Peyer's patch (tissue), 4 donors: ENCODE measurements at places on chromosomes 12 and 14.

GRCh38 chr14:101033446-101034165, 130.1 kb upstream of the RTL1 start:
- H3K27ac ChIP-seq: no peak overlapping the region
- H3K27me3 ChIP-seq: no peaks in the 10 kb centered on the region
- H3K36me3 ChIP-seq: no peaks in the 10 kb centered on the region
- H3K4me3 ChIP-seq: no peak overlapping the region
- DNase-seq: peak; percentile 23

DNA sequence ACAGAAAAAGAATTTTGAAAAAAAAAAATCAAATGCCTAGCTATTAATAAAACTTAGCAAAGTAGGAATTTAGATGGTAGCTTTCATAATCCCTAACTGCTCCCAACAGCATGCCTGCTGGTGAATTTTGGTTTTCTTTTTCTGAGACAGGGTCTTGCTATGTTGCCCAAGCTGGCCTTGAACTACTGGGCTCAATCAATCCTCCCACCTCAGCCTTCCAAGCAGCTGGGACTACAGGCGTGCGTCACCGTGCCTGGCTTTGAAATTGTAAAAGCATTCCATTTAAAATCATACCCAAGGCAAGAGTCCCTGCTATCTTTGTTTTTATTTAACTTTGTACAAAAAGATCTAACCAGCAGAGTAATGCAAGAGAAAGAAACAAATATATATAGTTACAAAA, 20.7 kb downstream of the FBXO21 start:
- H3K4me3 ChIP-seq: no peak overlapping the region
- no peak overlapping the region for H3K27ac ChIP-seq
- no peak for DNase-seq
- H3K27me3 ChIP-seq: no peaks in the 10 kb centered on the region

DNA sequence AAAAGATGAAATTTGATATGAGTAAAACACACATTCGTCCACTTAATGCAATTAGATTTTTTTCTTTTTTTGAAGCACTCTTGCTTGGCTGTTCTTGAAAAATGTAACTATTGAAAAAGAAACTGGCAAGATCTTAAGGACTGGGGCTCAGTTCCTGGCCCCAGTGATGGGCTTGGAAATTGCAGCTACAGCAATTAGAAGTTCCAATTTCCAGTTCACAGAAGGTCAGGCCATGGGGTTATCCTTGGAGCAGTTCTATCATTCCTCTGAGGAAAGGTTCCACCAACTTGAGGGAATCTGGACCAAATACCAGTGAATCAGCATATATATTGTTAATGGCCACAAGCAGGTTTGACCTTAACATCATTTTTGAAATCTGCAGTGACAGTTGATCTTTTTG, 18.9 kb downstream of the IGF1 start:
- no peak for DNase-seq
- no peaks in the 10 kb centered on the region for H3K4me1 ChIP-seq
- H3K36me3 ChIP-seq: no peaks in the 10 kb centered on the region
- no peaks in the 10 kb centered on the region for H3K27me3 ChIP-seq

- H3K36me3 ChIP-seq: no peaks in the 10 kb centered on the region
- no peaks in the 10 kb centered on the region for H3K27me3 ChIP-seq
- DNase-seq: no peak
- H3K4me3 ChIP-seq: no peak overlapping the region
- peaks cover 37% of the 10 kb centered on the region for H3K4me1 ChIP-seq
- no peak overlapping the region for H3K27ac ChIP-seq
These were observed 112.7 kb downstream of the SCARB1 start for GRCh38 chr12:124750787-124751471.

DNA sequence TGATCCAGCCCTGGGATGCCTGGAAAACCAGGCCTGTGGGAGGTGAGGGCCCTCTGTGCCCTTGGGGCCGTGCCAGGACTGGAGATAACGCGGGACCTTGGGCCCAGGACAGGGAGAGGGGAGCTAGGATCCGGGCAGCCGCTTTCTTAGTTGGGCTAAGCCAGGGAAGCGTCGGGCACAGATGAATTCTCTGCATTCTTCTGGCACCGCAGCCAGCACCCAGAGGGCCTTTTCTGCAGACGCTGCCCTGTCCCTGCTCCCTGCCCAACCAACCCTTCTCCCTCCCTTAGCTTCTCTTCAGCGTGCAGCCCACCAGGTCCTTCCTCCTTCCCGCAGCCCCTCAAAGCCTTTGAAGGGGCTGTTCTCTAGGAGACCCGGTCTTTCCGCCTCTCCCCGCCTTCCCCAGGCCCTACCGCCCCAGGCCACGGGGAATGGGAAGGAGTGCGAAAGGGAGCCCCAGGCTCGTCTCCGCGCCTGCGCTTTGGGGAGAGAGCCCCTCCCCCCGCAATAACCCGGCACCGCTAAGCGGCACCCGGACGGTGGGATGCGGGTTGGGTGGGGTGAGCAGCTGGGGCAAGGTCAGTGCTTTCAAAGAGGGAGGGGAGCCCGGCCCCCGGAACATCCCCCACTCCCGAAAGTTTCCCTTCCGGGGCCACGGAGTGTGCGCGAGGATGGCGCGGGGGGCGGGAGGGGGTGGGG, 663 bp downstream of the NCKAP5L start:
- no peaks in the 10 kb centered on the region for H3K27me3 ChIP-seq
- peak; percentile 43 for DNase-seq
- H3K27ac ChIP-seq: peak overlapping the region; percentile 89
- no peaks in the 10 kb centered on the region for H3K36me3 ChIP-seq

DNA sequence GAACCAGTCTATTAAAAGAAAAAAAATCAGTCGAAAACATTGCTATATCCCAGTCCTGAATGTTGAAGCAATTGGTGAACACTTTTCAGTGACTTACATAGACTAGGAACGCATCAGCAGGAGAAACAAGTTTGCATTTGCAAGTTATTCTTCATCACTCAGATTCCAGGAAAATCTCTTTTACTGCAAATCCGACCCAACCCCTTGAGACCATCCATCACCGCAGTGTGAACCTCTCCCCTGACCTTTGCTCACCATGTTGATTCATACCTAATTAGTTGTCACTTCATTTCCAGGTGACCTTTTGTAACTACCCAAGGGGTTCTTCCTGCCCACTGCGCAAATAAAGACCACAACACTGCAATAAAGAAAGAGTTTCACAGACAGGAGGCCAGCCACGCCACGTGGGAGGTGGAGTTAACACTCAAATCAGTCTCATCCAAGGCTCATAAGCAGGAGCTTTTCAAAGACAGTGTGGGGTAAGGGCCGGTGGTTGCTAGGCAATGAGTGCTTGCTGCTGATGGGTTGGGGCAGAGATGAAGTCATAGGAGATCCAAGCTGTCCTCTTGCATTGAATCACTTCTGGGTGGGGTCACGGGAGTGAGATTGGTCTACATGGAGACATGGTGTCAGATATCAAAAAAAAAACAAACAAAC, 241.3 kb upstream of the TMEM132C start:
- no peaks in the 10 kb centered on the region for H3K36me3 ChIP-seq
- H3K4me1 ChIP-seq: peaks cover 9% of the 10 kb centered on the region
- no peak overlapping the region for H3K4me3 ChIP-seq
- no peaks in the 10 kb centered on the region for H3K27me3 ChIP-seq
- H3K27ac ChIP-seq: no peak overlapping the region

DNA sequence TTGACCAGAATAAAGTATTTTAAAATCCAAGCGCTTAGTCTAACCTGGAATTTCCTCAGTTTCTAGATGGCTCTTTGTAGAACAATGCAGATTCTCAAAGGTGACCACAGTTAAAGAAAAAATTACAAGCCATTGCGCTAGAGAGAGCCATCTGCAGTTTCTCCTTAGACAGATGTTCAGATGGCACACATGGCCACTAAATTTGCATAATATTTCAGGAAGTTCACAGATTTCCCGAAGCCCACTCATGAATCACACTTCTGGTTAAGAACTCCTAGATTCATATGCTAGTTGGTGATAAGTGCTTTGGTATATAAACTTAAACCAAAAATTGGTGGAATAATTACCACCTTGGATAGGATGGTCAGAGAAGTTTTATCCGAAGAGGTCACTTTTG, 749 bp downstream of the AKAP3 start:
- H3K4me1 ChIP-seq: peaks cover 8% of the 10 kb centered on the region
- DNase-seq: no peak
- H3K36me3 ChIP-seq: no peaks in the 10 kb centered on the region
- no peaks in the 10 kb centered on the region for H3K27me3 ChIP-seq
- H3K27ac ChIP-seq: peak overlapping the region; percentile 84

DNA sequence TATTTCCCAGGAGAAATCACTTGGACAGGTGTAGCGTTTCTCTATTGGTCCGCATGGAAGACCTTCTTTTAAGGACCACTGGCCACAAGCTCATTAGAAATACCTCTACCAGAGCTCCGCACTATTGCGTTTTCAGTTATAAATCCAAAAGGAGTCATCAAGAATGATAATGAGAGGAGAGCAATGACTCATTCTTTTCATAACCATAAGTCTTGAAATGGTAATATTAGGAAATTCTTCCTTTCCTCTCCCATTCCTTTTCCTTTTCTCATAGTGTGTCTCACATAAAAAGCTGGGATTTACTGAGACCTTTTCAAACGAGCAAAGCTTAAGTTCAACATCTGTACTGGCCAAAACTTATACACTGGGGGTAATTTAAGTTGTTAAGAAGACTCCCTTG, 215.7 kb downstream of the CPNE8 start:
- H3K27me3 ChIP-seq: no peaks in the 10 kb centered on the region
- no peak for DNase-seq
- no peaks in the 10 kb centered on the region for H3K36me3 ChIP-seq
- H3K4me3 ChIP-seq: no peak overlapping the region
- H3K4me1 ChIP-seq: no peaks in the 10 kb centered on the region
- H3K27ac ChIP-seq: no peak overlapping the region

DNA sequence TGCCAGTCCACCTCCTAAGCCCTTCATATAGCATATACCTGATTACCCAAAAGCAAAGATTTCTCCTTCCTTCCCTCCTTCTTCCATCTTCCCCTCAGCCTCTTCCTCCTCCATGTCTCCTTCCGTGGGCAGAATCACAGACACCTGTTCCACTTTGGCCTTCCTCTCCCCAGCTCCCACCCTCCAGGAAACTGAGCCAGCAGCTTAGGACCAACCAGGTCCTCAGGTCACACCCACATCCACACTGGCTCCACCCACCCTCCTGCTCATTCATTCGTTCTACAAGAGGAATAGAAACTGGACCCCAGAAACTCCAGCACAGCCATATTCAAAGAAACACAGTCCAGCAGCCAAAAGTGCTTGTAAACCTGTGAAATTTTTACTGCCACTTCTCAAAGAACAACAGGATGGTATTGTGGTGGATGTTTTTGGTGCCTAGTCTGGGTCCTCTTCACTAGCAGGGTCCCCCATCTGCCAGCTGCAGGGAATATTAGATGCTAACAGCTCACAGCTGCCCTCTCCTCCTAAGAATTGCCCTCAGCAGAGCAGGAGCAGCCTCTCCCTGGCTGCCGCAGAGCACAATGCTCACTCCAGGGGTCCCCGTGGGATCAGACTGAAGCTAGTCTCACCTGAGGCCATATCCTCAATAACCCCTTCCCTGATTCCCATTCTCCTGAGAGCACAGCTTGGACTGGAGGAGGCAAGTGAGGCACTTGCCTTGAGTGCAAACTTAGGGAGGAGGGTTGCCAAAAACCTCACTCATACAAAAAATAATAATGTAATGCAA, 18.4 kb downstream of the CMKLR1 start:
- no peaks in the 10 kb centered on the region for H3K4me1 ChIP-seq
- no peak for DNase-seq
- no peaks in the 10 kb centered on the region for H3K27me3 ChIP-seq
- H3K36me3 ChIP-seq: no peaks in the 10 kb centered on the region
- H3K27ac ChIP-seq: no peak overlapping the region

GRCh38 chr14:78605025-78605762, 435.0 kb downstream of the NRXN3 start:
- H3K4me1 ChIP-seq: no peaks in the 10 kb centered on the region
- no peaks in the 10 kb centered on the region for H3K27me3 ChIP-seq
- no peaks in the 10 kb centered on the region for H3K36me3 ChIP-seq
- H3K4me3 ChIP-seq: no peak overlapping the region
- H3K27ac ChIP-seq: no peak overlapping the region
- DNase-seq: no peak

- H3K27me3 ChIP-seq: no peaks in the 10 kb centered on the region
- H3K36me3 ChIP-seq: no peaks in the 10 kb centered on the region
- no peak overlapping the region for H3K27ac ChIP-seq
These were observed 51.1 kb upstream of the PWP1 start for GRCh38 chr12:107634530-107634929.

DNA sequence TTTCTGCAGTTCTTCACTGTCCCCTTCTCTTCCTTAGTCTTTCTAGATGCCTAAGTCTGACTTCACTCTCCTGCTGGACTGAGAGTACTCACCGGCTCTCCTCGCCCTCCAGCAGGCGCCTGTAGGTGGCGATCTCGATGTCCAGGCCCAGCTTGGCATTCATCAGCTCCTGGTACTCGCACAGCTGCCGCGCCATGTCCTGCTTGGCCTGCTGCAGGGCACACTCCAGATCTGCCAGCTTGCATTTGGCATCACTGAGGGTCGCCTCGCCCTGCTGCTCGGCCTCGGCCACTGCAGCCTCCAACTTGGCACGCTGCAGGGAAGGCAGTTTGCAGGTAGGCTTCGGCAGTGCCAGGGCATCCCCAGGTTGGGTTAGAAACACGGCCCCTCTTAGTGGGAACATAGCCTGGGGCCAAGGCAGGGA, 5.2 kb downstream of the KRT84 start:
- DNase-seq: no peak
- H3K4me3 ChIP-seq: no peak overlapping the region
- no peaks in the 10 kb centered on the region for H3K27me3 ChIP-seq
- no peak overlapping the region for H3K27ac ChIP-seq
- H3K36me3 ChIP-seq: no peaks in the 10 kb centered on the region
- no peaks in the 10 kb centered on the region for H3K4me1 ChIP-seq

- no peak for DNase-seq
- no peaks in the 10 kb centered on the region for H3K27me3 ChIP-seq
- H3K36me3 ChIP-seq: no peaks in the 10 kb centered on the region
- no peaks in the 10 kb centered on the region for H3K4me1 ChIP-seq
- no peak overlapping the region for H3K4me3 ChIP-seq
- no peak overlapping the region for H3K27ac ChIP-seq
These were observed 52.3 kb downstream of the RAB35 start for GRCh38 chr12:120064054-120064940.

GRCh38 chr12:89645434-89645833, 63.2 kb downstream of the ATP2B1 start:
- no peak for DNase-seq
- H3K36me3 ChIP-seq: no peaks in the 10 kb centered on the region
- no peak overlapping the region for H3K4me3 ChIP-seq
- H3K27ac ChIP-seq: no peak overlapping the region
- H3K4me1 ChIP-seq: no peaks in the 10 kb centered on the region
- H3K27me3 ChIP-seq: no peaks in the 10 kb centered on the region

DNA sequence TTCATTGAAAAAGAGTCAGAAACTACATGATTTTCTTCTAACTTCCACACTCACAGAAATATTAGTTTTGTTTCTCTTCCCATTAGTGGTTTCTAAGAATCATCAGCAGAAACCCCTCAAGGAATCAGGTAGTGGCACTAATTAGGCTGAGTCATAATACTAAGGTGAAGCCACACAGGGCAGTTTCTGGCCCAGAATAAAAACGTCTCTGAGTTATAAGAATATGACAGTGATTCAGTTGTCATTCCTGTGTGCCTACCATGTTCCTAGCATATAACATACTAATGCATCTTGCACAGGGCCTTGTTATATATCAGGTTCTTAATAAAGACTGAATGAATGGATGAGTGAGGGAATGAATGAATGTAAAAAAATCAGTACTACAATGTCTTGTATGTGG, 206.0 kb upstream of the PLEKHG7 start:
- H3K36me3 ChIP-seq: no peaks in the 10 kb centered on the region
- no peak overlapping the region for H3K4me3 ChIP-seq
- no peaks in the 10 kb centered on the region for H3K4me1 ChIP-seq
- H3K27ac ChIP-seq: no peak overlapping the region
- H3K27me3 ChIP-seq: no peaks in the 10 kb centered on the region
